MM.1S (cell line): ENCODE measurements at places on chromosomes 2 and 18.

GRCh38 chr2:196413821-196414274 lies 225.7 kb upstream of the CCDC150 start:
- DNase-seq = no peak

GRCh38 chr2:47504174-47504810 lies 101.3 kb downstream of the MSH2 start:
- no peak for DNase-seq

GRCh38 chr2:63765117-63765516 lies 76.6 kb upstream of the UGP2 start:
- DNase-seq = no peak

- no peak for DNase-seq
Observed at GRCh38 chr2:10433264-10433946, 14.7 kb downstream of the ODC1 start.

GRCh38 chr18:31707815-31708214 lies 23.4 kb upstream of the B4GALT6 start:
- no peak for DNase-seq

GRCh38 chr2:17206771-17207170 lies 311.5 kb downstream of the RAD51AP2 start:
- DNase-seq = no peak

- no peak for DNase-seq
Observed at GRCh38 chr2:212242724-212243123, 295.9 kb downstream of the ERBB4 start.

- no peak for DNase-seq
Observed at GRCh38 chr18:36120297-36120696, 8.8 kb downstream of the SLC39A6 start.

DNA sequence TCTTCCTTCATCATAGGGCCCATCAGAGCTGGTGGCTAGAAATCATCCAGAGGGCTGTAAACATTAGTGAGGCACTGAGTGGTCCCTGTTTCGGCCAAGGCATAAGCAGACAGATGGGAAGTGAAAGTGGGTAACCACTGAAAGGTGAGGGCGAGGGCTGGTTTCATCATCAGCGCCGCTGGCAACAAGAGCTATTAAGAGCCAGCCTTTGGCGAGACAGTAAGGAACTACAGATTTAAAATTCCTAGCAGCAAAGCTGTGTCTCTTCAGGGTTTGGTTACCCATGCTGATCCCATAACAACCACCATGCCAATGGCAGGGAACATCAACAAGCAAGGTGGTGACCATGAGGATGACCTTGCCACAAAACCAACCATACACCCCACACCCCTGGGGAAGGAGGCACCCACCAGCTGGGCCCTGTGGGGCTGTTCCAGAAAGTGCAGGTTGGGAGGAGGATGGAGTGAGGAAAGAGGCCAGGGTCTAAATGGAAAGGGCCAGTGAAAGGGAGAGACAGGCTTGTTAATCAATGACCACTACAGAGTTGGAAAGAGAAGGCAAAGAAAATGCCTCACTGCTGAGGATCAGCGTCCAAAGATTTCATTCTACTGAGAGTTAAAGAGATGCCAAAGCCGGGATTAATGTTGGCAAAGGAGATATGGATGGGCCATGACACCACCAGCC lies 9.0 kb upstream of the SLC20A1 start:
- DNase-seq = peak; percentile 73

GRCh38 chr2:37829202-37829601 lies 95.9 kb upstream of the RMDN2 start:
- DNase-seq = no peak

DNA sequence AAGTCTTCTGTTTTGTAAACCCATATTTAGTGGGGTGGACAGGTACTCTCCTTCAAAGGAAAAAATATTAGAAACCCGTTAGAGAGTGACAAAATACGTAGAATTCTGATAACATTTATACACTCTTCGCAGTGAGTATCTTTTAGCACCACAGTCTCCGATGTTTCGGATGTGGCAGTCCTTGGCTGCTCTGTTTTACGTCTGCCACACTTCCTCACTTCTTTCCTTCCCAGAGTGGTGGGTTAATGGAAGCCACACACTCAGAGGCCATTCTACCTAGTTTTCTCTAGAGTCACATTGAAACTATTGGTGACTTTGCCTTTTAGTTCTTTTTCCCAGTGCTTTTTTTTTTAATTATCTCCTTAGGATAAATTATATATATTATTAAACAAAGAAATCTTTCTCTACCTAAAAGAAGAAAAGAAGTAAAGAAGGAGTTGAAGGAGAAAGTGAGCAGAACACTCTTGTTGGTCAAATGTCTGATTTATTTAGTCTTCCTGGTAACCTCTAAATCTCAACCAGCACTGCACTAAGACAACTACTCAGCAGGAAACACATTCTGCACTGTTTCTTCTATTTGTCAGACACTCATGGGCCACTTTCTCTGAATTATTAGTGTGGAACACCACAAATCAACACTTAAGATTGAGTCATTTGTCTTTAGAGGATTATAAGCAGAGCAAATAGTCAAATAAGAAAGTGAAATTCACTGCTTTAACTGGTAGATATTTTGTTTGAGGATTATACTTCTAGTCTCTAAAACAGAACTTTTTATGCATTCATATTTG lies 451.3 kb upstream of the TMEFF2 start:
- DNase-seq = no peak

DNA sequence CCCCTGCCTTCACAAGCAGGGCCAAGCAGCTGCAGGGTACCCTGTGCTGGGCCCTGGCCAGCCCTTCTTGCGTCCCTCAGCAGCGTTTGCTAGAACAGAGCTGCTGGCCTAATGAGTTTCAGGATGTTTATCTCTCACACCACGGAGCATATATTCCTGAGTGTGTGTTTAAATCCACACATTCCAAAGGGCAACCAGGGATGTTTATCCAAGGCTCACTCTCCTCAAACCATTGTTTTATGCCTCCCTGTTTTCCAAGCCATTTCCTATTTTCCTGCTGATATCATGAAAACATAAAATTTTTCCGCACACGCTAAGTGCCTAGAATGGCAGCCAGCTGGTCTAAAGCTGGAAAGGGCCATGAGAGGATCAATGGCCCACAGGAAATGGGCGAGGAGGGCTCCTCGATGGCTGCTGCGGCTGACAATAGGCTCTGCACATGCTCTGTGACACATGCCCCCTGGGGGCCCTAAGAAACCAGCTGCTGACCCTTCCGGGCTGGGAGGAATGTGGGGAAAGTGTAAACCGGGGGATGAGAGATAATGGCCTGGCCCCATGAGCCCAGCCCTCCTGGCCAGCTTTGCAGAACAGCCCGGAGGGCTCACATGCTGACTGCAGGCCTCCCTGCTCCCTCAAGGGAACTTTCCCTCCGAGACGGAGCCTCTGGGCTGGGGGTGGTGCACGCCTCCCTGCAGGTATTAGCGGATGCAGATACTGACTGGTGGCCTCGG lies 194.0 kb downstream of the NDUFA10 start:
- DNase-seq = no peak

- no peak for DNase-seq
Observed at GRCh38 chr18:8659609-8660242, 45.6 kb upstream of the MTCL1 start.

GRCh38 chr18:68298330-68298729 lies 416.6 kb downstream of the TMX3 start:
- peak; percentile 26 for DNase-seq

GRCh38 chr2:239589833-239590232 lies 189.0 kb upstream of the HDAC4 start:
- DNase-seq = no peak

DNA sequence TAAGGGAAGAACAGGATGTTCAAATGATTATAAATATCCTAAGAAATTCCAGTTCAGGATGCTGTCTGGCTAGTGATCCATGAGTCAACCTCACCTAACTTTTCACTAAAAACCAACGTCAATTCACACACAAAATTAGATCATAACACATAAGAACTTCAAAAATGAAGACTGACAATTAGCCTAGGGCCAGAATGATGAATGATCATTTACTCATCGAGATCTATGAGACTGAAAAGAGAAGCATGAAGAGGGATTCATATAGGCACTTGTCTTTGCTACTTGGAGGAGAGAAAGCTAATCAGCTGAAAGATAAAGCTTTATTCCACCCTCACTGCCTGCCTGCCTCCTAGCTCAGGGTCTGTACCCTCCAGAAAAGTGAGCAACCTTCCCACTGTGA lies 29.8 kb downstream of the ADD2 start:
- DNase-seq = no peak

DNA sequence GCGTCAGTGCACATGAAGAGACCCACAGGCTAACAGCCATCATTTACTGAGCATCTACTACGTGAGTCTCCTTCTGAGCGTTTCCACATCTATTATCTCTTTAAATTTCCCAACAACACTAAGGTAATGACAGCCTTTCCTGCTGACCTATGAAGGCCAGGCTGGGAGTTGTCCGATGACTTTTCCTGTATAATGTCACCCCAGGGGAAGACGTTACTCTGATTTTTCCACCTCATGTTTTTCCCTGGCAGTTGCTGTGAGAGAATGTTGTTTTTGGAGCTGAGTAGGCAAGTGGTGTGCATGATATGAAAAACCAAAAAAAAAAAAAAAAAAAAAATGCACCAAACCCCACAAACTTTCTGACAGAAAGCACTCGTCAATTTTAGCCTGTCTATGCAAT lies 207.6 kb downstream of the SLC8A1 start:
- DNase-seq = no peak

- no peak for DNase-seq
Observed at GRCh38 chr18:3217948-3218647, 1.7 kb downstream of the MYOM1 start.

GRCh38 chr2:162678551-162678950 lies 160.0 kb downstream of the KCNH7 start:
- DNase-seq = no peak
